ENCODE measurements at places on chromosomes 2 and 18.

DNA sequence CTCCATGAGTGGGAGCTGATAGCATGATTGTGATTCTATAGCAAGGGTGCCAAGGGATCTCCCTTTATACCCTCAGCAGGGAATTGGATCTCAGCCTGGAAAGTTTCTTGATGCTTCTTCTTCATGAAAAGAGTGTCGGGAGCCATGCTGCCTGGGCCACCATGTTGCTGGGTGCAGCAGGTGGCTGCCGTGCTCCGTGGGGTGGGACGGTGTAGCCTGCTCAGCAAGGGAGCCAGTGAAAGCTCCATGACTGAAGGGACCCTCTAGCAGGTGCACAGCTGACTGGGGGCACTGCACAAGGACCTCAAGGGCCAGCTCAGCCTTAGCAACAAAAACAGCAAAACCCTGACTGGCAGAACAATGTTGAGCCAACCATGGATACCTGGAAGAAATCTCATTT lies 368.9 kb upstream of the HS6ST1 start:
- no peak for DNase-seq

DNA sequence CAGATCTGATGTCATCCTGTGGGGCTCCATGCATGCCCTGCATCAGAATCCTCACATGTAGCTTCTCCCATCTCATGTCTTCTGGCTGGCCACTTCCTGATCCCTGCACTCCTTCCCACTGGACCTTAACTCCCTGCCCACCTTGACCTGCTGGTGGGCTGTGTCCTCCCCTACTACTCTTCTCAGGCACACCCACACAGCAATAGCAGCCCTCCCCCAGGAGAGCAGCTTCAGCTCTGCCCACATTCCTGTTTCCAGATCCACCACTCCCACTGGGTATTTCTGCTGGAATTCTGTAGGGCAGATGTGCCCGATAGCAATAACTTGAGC lies 137.0 kb upstream of the HS6ST1 start:
- DNase-seq: no peak

DNA sequence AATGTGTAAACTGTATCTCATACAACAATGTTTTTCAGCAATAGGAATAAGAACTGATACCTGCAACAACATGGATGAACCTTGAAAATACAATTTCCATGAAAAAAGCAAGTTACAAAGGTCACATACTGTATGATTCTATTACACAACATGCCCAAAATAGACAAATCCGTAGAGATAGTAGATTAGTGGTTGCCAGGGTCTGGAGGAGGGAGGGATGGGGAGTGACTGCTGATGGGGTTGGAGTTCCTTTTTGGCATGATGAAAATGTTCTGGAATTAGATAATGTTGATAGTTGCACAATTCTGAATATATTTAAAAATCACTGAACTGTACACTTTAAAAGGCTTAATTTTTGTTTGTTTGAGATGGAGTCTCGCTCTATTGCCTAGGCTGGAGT lies 33.8 kb downstream of the UBXN4 start:
- DNase-seq: no peak

GRCh38 chr2:98637401-98638147 lies 29.2 kb downstream of the UNC50 start:
- DNase-seq: no peak

- no peak for DNase-seq
Observed at GRCh38 chr2:18650221-18650620, 60.9 kb upstream of the NT5C1B start.

- no peak for DNase-seq
Observed at GRCh38 chr2:26442707-26443106, 35.2 kb downstream of the OTOF start.

DNA sequence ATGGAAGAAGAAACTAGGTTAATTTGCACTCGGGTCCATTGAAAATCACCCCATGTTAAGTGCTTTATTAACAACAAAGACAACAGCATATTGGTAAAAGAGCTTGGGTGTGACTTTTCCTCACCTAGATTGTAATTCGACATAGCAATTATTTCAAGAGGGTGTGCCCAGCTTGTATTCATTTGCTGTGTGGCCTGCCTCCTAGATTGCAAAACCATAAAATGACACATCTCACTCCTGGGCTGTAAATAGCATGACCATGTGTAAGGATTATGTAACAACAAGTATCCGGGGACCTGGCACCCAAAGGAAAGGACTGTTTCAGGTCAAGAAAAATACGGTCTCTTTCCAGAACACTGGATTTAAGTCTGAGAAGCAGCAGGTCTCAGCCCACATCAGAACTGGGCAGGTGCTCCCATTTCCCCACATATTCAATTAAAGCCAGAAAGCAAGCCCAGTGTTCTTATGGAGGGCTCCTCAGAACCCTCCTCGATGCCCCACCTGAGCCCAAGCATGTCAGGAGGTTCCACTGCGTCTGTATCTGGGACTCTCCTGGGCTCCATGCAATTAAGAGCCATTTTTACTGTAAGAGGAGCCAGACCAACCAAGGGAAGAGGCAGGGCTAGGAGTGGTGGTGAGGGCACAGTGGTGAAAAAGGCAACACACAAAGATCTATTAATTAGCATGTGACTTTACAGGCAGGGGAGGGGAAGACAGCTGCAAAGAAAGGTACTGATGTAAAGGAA lies 39.2 kb downstream of the MREG start:
- no peak for DNase-seq

GRCh38 chr2:234488913-234489451 lies 7.9 kb downstream of the ARL4C start:
- peak; percentile 30 for DNase-seq

Measured in naive B cell (primary cell).